ENCODE measurements at places on chromosomes 13 and 19.
A peak's percentile ranks its signal among the peaks of the same experiment; 100 is the strongest.

DNA sequence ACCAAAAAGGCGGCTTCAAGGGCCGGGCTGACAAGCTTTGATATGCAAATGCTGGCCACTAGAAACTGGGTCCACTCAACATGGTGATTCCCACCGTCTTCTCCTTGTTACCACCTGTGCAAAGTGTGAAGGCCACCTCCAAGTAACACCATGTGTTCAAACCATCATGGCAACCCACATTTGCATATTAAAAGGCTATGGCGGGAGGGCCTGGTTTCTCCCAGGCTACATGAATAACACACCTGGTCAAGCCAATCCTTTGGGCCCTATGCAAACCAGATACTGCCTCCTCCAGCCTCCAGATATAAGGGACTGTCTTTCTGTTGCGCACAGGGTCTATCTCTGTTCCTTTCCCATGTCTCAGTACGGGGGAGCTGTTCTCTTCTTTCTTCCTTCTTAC lies 36.6 kb upstream of the ZSCAN5A start:
- DNase-seq, result no peak

GRCh38 chr19:2047449-2048103 lies 3.5 kb downstream of the MKNK2 start:
- DNase-seq, result peak; percentile 68

DNA sequence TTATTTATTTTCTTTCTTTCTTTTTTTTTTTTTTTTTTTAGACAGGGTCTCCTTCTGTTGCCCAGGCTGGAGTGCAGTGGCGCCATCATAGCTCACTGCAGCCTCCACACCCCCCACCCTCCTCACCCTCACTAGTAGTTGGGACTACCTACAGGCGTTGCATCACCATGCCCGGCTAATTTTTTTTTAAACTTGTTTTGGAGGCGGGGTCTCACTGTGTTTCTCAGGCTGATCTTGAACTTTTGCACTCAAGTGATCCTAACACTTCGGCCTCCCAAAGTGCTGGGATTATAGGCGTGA lies 33.6 kb downstream of the GJA3 start:
- DNase-seq, result peak; percentile 75

- no peak for DNase-seq
Observed at GRCh38 chr13:111622051-111622531, 301.6 kb downstream of the TEX29 start.

DNA sequence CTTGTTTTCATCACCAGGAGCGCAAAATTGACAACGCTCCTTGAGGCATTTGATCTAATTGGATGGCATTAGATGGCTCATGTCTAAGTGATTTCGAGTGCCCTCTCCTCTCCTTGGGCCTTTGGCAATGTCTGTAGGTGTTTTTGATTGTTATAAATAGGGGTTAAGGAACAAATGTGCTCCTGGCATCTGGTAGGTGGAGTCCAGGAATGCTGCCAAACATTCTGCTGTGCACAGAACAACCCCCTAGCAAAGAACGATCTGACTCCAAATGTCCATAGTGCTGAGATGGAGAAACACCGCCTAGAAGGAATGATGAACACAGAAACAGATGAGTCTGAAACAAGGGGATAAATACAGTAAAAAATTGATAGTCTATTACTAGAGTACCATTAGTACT lies 68.0 kb upstream of the C1QTNF9B start:
- DNase-seq, result no peak

GRCh38 chr13:93767180-93767916 lies 540.7 kb downstream of the GPC6 start:
- DNase-seq, result no peak

GRCh38 chr13:75702476-75702875 lies 66.3 kb downstream of the LMO7 start:
- peak; percentile 87 for DNase-seq

DNA sequence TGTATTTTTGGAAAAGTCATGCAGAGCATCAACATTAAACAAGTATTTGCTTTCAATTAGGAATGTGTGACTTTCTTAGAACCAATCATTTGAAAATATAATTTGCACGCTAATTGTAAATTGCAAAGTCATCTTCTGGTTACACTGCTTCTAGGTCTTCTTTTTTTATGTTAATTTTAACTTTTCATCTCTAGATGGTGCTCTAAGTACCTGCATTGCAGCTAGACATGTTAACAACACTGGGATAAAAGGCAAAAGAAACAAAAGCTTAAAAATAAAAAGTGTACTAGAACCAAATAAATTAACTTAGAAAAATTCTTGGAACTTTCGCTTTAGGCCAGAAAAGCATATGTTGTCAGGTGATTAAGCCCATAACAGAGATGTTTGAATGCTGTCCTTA lies 2758.2 kb downstream of the PCDH9 start:
- no peak for DNase-seq

DNA sequence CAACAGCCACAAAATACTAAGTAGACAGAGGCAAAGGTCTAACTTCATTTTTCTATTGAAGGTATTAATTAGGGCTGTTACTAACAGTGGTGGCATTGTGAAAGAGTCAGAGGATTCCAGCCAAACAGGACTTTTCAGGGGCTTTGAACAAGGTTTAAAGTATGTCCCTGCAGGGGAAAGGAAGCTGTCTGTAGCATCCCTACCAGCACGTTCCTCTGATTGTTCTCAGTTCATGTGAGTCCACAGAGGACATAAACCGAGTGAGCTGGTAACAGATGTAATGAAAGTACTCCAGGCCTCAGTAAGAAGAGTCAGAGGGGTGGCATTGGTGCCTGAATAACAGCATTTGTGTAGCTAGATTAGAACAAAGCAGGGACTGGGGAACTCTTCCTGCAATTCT lies 15.3 kb upstream of the SPATA13 start:
- no peak for DNase-seq

GRCh38 chr13:27605099-27605498 lies 15.2 kb downstream of the LNX2 start:
- no peak for DNase-seq

- peak; percentile 31 for DNase-seq
Observed at GRCh38 chr13:66138172-66138811, 1091.8 kb downstream of the PCDH9 start.

DNA sequence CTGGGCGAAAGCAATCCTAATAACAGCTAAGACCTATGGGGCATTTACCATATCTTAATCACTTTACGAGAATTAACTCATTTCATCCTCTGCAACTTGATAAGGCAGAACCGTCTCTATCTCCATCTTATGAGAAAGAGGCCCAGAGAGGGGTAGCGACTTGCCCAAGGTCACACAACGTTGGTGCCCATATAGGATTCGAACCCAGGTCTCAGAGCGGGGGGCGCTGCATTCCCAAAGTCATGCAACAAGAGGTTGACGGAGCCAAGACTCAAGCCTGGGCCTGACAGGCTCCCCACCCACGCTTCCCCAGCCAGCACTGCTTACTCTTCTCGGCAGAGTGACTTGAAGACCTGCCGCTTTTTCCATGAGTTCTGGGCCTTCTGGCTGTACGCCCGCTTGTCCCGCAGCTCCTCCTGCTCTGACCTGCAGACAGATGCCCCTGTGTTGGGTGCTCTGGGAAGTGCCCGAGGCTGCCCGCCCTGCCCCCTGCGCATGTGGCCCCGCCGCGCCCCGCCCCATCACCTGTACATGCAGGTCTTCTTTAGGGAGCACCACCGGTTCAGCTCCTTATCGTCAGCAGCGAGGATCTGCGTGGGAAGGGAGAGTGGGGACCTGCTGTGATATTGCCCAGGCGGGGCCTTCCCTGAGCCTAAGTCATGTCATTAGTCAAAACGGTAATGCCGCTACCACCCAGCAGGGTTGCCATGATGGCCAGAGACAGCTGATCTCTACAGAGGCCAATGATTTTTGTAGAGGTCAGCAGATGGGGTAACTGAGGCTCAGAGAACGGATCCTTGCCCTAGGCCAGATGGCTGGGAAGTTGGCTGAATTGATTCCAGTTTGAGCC lies 10.8 kb downstream of the KRI1 start:
- no peak for DNase-seq

GRCh38 chr19:43464134-43464775 lies 1.2 kb downstream of the LYPD3 start:
- no peak for DNase-seq

- no peak for DNase-seq
Observed at GRCh38 chr13:54965881-54966280, 1937.3 kb downstream of the OLFM4 start.

DNA sequence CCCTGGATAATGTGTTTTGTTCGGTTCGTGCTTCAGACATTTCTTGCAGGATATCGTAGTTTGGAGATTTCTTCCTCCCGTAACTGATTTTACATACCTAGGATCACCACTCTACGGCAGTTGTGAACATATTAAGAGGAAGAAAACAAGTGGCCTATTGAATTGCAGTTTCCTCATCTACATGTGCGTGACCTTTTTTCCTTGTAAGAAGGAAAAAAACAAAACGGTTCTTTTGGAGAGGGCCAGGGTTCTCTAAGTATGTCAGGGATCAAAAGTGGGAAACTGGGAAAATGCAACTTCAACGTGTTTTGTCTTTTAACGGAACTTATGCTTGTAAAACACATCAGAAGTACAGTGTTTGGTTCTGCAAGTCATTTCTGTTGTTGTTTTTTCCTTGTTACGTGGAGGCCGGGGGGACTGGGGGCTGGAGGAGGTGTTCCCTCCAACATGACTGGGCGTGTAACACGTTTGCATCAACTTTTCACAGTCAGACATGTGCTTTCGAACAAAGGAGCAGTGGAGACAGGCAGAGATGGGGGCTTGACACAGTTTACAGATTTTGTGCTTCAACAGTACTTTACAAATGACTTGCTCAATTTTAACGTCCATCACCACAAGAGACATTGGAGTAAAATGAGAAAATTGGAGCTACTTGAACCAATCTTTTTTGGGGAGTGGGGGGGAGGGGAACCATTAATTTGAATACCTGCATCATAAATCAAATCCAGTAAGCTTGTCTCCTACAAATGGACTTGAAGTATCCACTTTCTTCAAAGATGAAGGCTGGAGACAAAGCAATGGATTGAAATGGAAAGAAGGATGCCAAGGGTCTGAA lies 3.8 kb downstream of the ZC3H4 start:
- peak; percentile 74 for DNase-seq

DNA sequence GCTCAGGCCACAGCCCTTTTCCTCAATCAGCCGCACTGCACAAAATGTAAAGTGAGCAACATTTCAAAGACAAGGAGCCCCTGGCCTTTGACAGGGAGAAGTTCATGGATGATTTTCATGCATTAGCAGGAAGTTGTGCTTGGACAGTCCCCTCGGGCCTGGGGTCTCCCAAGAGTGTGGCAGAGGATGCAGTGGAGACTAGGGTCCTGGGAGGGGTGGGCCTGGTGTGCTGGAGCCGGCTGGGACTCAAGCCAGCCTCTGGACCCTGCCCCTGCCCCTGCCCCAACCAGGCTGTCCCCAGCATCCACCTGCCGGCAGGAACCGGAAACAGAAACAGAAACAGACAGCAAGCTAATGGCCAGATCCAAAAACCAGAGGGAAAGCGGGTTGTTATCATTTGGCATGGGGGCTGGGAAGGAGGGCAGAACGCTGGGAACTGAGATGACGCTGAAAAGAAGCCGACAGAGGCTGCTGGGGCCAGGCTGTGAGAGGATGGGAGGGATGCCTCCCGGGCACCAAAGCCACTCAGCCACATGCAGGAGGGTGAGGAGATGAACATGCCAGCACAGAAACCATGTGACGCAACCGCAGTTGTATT lies 2.3 kb downstream of the GAS6 start:
- DNase-seq, result no peak

DNA sequence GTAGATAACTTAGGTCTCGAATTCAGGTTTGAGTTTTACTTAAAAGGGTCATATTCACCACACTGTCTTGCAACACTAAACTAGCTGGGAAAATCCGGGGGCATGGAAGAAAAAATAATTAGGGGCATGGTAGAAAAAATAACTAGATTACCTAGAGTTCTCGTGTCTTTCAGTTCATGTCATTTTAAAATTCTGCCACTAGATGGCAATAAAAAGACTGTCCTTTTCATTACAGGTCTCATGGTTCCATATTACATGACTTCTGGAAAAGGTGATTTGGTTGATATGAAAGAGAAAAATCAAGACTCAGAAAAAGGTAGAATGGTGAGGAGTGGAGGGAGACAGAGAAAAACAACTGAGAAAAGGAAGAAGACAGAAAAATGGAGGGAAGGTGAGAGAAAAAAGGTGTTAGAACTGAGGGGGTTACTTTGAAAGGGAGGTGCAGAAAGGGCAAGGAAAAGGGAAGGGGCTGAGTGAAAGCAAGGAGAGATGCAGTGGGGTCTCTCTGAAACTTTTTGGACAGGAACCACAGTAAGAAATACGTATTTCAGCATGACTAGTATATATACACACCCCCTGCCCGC lies 299.0 kb downstream of the KLF12 start:
- peak; percentile 1 for DNase-seq

DNA sequence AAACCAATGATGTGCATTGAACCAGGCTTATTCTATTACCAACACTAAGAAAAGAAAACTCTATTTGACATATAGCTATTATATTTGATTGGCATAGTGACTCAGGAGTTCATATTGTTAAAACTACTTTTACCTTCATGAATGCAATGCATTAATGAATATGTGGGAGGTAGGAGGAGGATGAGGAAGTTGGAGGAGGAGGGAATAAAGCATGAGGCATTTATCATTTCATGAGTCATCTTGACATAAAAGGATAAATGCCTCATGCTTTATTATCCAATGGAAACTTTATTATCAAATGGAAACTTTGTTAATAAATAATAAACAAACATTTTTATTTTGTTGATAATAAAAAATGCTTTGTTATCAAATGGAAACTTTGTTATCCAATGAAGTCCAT lies 116.5 kb downstream of the SPRY2 start:
- no peak for DNase-seq

DNA sequence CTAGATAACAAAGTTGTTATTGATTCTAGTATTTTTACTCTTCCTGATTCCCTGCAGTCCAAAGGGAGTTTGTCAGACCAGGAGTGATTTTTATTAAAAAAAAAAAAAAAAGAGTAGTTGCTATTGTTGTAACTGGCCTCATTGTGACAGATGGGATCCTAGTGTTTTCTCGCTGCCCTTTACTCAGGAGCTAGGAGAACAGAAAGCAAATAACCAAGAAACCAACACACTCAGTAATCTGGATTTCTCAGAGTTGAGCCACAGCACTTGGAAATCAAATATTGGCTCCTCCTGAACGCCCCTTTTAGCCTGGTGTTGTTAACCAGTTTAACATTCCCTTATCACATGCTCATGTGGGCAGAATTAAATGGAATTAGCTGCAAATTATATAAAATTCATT lies 8.3 kb upstream of the PDX1 start:
- DNase-seq, result no peak

DNA sequence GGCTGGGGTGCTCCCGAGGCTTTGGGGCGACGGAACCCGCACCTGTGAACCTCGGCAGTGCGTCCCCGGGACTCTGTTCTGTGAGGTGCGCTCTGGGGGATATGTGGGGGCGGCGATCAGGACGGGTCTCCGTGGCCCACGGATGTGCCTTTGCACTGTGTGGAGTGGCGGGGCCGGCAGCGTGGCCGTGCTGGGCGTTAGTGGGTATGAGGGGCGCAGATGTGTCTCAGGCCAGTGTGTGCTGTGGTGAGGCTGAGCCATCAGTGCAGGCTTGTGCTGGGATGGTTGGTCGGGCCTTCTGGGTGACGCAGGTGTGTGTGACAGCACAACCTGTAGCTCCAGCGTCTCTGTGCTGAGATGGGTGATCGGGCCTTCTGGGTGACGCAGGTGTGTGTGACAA lies 16.9 kb downstream of the ZNF331 start:
- no peak for DNase-seq

GRCh38 chr13:24503379-24503696 lies 9.2 kb downstream of the PARP4 start:
- peak; percentile 52 for DNase-seq

GRCh38 chr13:20006206-20006605 lies 47.7 kb downstream of the ZMYM2 start:
- no peak for DNase-seq
